ENCODE measurements at places on chromosomes 13 and 19.
A peak's percentile ranks its signal among the peaks of the same experiment; 100 is the strongest.

- DNase-seq, result no peak
Observed at GRCh38 chr13:65143920-65144319, 2086.2 kb downstream of the PCDH9 start.

DNA sequence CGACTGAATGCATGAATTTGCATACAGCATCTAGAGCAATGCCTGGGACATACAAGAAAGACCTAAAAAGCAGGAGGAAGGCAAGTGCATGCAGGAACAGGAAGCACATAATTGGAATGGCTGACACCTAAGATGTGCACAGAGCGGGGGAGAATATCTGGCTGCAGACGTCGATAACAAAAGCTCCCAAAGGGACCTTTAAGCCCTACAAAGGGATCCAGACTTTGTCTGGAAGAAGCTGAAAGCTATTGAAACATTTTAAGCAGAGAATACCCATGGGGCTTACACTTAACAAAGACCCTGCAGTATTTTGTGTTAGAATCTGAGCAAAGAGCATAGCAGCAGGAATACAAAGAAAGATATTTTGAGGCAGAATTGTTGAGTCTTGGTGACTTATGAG, 107.4 kb upstream of the CLDN10 start:
- no peak for DNase-seq

GRCh38 chr13:112806739-112807652, 117.2 kb downstream of the ATP11A start:
- DNase-seq, result no peak

GRCh38 chr13:113812178-113813040, 51.5 kb downstream of the GAS6 start:
- no peak for DNase-seq

DNA sequence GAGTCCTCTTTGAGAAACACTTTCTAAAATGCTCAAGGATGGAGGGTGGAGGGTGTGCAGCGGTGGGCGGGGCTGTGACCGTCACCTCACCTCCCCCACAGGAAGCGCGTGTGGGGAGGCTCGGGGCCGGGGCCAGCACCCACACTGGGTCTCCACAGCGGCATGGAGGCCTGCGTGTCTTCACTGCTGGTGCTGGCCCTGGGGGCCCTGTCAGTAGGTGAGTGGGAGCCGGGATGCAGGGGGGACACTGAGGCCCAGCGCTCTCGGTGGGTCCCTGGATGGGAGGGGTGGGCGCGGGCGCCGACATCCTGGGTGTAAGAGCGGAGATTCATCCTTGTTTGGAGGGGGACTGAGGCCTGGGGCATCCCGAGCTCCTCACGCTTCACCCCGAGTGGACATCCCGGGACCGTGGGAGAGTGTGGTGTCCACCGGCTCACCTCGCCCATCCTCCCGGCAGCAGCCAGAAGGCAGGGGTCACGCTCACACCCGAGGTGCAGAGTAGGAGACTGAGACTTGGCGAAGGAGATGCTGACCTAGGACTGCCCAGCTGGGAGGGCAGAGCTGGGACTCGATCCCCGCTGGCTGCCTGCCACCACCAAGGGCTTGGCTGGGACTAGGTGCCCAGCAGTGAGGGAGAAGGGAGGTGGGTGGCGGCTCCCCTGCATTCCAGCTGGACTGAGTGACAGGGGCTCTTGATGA, at the start of gene GZMM:
Gene GZMM, plus strand, starts transcription at position 144 of the 699 bp plus-strand sequence. Its CDS starts 19 bp downstream, at position 163.
- DNase-seq, result peak; percentile 58

GRCh38 chr19:871446-872265, 12.2 kb downstream of the CFD start:
- no peak for DNase-seq

DNA sequence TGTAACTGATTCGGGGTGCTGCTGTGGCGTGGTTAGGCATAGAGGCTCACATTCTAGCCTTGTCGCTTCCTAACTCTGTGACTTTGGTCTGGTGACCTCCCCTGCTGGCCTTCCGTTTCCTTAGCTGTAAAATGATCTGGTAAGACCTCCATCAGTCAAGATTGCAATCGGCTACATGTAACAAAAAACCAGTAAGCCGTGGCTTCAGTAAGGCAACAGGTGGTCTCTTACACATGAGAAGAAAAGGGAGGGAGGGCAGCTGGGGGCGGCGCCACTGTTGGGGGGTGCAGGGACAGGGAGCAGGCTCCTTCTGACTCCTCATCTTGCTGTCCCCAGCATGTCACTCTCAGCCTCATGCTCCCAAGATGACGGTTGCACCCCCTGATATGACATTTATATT, 148.0 kb downstream of the SIPA1L3 start:
- no peak for DNase-seq

GRCh38 chr19:50964266-50964665, 5.1 kb downstream of the KLK6 start:
- DNase-seq, result no peak

All from stimulated activated CD8-positive, alpha-beta memory T cell treated with anti-CD3 and anti-CD28 coated beads, Interleukin-7, amount 100 ng/mL, for 1 hour (primary cell).